ENCODE measurements at places on chromosomes 13 and 19.

- DNase-seq: no peak
Observed at GRCh38 chr13:86810361-86810760, 860.8 kb upstream of the SLITRK5 start.

DNA sequence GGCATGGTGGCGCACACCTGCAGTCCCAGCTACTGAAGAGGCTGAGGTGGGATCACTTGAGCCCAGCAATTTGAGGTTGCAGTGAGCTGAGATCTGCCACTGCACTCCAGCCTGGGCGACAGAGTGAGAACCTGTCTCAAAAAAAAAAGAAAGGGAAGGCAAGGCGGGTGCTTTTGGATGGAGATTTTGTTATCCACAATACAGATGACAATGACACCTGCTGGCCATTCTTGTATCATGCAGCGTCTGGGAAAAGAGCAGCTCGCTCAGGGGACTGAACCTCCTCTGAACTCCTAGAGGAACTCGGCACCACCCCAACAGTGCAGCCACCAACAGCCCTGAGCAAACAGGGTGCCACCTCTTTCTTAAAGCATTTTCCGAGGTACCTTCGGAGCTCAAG is 22.8 kb downstream of the HAUS8 start:
- peak; percentile 0 for DNase-seq

GRCh38 chr13:111516712-111517640 is 196.5 kb downstream of the TEX29 start:
- no peak for DNase-seq

GRCh38 chr19:14103310-14103709 is 12.8 kb upstream of the SAMD1 start:
- no peak for DNase-seq

- no peak for DNase-seq
Observed at GRCh38 chr13:86882835-86883234, 788.3 kb upstream of the SLITRK5 start.

- DNase-seq: no peak
Observed at GRCh38 chr19:4431296-4431695, 26.3 kb downstream of the UBXN6 start.

- peak; percentile 66 for DNase-seq
Observed at GRCh38 chr19:1591421-1592023, 1.1 kb downstream of the MBD3 start.

- no peak for DNase-seq
Observed at GRCh38 chr19:58304255-58304654, 922 bp upstream of the ERVK3-1 start.

GRCh38 chr13:75482070-75482819 is at the start of gene TBC1D4:
TSS of gene TBC1D4 (minus strand) at chr13:75482169. CDS start at chr13:75481767, 402 bp downstream.
- peak; percentile 71 for DNase-seq

DNA sequence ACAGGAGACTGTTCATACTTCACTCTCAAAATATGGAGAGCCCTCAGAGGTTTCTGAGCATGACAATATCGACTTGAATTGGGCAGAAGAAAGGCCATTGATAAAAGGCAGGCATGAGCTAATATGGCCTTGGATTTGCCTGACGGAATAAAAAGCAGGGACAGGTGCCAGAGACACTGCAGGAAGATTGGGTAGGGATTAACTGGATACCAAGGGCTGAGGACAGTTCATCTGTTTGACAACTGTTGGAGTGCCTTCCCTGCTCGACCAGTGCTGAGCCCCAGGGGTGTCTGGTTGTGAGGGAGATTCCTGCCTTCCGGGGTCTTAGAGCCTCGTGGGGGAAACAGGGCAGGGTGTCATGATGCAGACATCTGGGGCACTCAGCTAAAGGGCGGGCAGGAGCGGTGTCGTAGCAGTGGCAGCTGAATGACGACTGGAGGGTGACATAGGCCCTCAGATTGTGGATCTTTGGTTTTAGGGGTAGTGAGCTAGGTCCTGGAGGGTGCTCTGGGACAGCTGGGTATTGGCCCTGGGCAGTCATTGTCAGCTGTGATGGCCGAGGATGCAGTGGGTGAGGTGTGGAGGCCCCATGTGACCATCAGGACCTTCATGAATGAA is 12.3 kb downstream of the GATAD2A start:
- no peak for DNase-seq

DNA sequence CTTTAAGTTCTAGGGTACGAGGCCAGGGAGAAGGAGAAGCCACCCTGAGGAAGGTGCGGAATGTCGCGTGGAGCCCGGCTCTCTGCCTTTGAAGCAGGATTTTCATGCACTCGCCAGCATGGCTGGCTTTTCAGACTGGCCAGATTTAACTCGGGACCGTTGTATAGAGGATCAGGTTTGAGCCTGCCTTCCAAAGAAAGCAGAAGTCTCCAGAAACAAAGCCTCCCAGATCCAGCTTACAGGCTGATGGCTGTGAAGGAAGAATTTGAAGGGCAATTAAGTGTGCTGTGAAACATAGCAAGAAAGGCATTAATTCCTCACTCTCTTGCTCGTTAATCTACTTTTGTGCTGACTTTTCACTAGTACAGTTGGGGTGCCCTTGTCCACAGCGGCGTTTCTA is 140.2 kb downstream of the SOX1 start:
- DNase-seq: no peak

DNA sequence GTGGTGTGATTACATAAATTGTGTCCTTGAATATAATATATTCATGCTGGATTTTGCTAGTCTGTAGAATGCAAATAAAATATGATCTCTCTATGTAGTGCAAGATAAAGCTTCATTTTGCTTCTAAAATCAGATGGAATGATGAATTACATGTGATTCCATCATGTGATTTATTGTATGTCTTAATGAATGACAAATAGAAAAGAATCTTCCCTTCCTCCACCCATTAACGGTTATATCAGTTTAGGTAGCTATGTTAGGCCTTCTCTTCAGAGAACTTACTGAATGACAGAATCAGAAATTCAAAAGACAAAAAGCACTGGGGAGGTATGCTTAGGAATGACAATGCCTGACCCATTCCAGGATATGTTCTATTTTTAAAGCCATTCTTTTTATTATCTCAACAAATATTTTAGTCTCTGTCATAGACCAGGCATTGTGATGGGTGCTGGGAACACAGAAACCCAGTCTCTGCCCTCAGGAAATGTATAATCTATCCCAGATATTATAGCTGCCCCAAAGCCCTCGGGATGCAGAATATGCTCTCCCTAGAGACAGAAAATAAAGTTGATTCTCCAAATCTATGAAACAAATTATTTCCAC is 90.6 kb downstream of the TEX26 start:
- DNase-seq: no peak

GRCh38 chr19:32101206-32101605 is 244.2 kb upstream of the ZNF507 start:
- no peak for DNase-seq

DNA sequence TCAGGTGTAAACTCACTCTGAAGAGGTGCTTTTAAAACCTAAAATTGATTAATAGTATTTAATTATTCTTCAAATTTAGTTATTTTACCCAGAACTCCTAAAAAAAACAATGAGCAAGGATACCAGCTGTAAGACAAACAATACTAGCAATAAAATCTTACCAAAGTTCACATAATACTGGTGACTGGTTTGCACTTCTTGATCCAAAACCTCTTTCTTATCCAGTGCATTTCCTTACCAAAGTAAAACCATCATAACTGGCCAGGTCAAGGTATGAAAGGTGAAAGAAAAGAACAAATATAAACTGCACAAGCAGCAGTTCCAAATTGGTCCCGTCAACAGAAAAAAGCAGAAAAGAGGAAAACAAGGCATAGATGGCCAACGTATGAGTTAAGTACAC is 62.7 kb downstream of the PSPC1 start:
- DNase-seq: no peak

DNA sequence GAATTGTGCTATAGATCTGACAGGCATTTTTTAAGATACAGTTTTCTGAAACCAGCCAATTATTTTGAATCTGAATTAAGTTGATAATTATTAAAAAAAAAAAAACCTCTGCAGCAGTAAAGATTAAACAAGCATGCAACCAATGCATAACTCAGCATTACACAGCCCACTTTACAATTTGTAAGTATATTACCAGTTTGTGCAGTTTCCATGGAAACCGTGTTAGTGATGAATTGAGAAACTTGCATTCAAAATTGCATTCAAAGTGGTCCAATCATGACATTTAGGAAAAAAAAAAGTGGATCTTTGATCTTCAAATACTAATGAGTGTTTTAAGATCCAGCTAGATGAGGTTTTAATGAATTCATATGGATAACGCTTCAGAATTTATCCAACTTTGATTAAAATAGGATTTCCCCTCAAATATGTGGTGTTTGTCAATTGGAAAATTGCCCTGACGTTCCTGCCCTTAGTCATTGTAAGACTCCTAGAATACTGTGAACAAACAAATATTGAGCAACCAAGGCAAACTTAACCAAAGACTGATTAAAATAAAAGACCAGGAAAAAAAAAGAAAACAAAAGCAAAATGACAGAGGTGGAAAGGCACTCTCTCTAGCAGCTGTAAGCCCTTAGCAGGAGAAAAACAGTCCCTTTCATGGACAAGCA is 314.8 kb upstream of the MAB21L1 start:
- DNase-seq: no peak

DNA sequence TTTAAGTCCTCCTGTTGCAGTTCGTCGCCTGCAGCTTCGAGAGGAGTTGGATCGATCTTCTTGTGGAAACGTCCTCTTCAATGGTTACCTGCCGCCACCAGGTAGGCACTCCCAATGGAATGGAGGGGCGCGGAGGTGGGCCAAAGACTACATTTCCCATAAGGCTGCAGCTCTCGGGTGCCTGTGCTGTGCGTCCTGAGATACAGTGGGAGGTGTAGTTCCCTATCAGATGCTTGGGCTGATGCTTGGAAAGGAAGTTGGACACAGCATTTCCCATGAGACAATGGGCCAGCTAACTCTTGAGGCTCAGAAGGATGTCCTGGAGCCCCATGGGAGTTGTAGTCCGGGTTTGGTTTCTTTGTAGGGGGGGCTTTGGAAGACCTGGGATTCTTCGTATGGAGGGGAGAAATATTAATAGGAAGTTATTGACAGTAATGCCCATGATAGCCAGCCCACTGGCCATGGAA is 1.8 kb downstream of the SHKBP1 start:
- peak; percentile 12 for DNase-seq

DNA sequence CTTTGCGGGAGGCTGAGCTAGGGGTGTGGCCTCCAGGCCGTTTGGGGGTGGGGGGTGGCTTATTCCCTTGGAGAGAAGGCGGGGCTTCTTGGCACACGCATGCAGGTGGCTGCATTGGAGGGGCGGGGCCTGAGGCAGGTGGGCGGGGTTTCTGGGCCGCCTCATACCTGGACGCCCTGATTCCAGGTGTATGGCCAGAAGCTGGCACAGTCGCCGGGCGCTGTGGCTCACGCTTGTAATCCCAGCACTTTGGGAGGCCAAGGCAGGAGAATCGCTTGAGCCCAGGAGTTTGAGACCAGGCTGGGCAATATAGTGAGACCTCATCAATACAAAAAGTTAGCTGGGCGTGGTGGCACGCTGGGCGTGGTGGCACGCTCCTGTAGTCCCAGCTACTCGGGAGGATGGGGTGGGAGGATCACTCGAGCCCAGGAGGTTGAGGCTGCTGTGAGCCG is 7.8 kb downstream of the ABCA7 start:
- DNase-seq: no peak

DNA sequence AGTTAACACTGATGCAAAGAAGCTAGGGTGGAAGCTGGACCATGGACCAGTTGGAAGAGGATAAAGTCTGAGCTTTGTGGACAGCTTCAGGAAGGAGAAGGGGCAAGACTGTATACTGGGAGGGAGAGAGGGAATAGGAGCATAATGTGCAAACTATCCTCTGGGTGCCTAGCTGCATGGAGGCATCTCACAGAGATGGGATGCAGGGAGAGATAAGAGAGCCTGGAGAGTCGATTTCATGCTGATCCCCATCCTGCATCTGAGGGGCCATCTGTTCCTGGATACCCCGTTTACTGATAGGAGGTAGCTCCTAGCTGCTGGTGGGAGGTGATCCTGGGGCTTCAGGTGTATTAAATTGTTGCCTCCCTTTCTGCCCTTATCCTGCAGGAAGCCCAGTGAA is 8.8 kb downstream of the CYP4F3 start:
- no peak for DNase-seq

GRCh38 chr13:109160887-109161669 is 531.7 kb downstream of the MYO16 start:
- DNase-seq: no peak

DNA sequence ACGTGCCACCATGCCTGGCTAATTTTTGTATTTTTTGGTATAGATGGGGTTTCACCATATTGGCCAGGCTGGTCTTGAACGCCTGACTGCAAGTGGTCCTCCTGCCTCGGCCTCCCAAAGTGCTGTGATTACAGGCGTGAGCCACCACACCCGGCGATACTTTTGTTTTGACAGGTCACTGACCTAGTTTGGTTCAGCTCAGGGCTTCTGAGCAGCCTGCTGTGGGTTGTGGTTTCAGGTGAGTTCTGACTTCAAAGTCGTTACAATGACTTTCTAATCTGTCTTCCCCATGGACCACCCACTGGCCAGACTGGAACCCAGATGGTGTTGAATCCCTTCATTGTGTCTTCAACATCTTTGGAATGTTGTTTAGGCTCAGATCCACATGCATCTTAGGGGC is 73.8 kb downstream of the TRPM4 start:
- DNase-seq: no peak

- DNase-seq: no peak
Observed at GRCh38 chr13:97266772-97267417, 44.8 kb downstream of the MBNL2 start.

- no peak for DNase-seq
Observed at GRCh38 chr13:110149036-110149435, 157.9 kb downstream of the COL4A1 start.

DNA sequence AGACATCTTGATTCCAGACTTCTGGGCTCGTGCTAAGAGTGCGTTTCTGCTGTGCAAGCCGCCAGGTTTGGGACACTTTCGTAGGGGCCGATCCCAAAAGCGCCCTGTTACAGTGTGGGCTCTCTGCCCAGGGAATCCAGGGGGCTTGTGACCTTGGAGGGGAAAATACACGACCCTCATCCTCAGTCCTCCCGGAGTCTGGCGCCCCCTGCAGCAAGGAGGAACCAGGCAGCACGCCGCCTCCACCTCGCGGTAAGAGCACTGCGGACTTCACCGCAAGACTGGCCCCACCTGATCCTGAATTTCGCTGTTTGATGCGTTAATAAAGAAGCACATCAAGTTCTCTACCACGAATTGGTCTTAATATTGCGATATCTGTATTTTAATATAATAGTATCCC is 5.2 kb downstream of the POLRMT start:
- no peak for DNase-seq

DNA sequence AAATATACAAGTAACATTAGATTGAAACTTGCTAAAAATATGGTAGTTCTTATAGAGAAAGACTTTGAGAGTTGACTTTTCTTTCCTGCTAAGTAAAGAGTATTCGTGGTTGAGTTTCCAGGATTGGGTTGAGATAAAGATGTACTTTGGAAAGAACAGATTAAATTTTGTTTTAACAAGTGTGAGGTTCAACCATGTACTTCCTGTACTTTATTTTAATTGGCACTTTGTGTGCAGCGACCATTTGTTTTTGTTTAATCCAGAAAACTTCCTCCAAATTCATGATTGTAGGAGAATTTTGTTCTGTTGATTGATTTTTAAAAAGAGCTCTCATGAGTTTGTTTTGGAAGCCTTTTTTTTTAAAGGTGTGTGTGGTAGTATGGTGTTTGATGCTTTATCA is 46.9 kb downstream of the PAN3 start:
- no peak for DNase-seq

Measured in NCI-H1105 treated with DMSO at 0.1 percent for 48 hours (cell line).